ENCODE measurements at places on chromosomes 4 and X.

DNA sequence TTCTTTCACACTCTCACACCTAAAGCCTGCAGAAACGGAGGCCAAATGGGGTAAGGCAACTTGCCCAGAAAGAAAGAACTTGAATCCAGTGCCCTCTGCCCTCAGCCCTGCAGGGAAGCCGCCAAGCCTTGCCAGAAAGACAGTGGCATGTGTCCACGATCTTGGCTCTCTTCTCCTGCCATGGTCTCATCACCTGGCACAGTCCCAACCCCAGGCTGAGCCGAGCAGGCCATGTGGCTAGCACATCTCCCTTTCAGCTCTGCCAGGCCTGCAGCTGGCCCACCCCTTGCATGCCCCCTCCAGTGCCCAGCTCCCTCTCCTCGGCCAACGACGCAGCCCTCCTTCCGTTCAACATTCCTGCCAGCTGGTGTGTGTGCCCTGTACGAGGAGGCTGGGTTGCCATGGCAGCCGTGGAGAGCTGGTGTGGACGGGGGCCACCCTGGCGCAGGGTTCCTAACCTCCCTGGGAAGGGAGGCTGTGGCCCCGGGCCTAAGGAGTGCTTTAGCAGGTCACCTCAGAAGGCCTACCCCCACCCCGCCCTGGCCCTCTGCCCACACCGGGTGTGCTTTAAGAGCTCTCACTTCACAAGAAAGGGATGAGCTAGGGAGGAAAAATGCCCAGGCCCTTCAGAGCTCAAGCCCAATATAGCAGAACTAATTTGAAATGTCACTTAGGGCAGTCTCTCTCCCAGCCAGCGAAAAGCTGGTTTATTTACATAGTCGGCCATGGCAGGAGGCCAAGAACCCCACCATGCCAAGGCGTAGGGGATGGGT lies 73.0 kb upstream of the PJA1 start:
- no peak for DNase-seq

DNA sequence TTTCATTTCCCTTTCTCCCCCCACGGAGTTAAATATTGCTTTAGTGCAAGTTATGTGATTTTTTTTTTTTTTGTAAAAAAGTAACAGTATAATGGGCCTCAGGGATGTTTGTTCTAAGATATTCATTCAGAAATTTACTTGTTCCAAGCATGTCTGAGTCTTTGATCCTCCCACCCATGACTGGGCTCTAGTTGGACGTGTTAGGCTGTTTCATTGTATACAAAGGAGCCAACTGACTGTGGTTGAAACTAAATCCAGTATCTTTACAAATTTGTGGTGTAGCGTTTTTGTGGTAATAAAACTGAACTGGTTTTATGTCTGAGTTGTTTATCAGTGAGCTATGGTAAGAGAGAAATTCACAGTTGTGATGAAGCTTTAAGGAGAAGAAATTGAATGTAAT lies 74.1 kb downstream of the DOCK11 start:
- no peak for DNase-seq

- no peak for DNase-seq
Measured at GRCh38 chr4:91288702-91289311, 1015.0 kb upstream of the GRID2 start.

- no peak for DNase-seq
Measured at GRCh38 chr4:127686658-127687057, 43.5 kb upstream of the SLC25A31 start.

GRCh38 chrX:112736310-112736709 lies 56.6 kb upstream of the LHFPL1 start:
- no peak for DNase-seq

- no peak for DNase-seq
Measured at GRCh38 chr4:8230033-8230432, 30.9 kb downstream of the SH3TC1 start.

- DNase-seq: no peak
Measured at GRCh38 chrX:123797543-123798447, 62.1 kb upstream of the XIAP start.

GRCh38 chrX:23937100-23937499 lies 29.3 kb downstream of the CXorf58 start:
- no peak for DNase-seq

DNA sequence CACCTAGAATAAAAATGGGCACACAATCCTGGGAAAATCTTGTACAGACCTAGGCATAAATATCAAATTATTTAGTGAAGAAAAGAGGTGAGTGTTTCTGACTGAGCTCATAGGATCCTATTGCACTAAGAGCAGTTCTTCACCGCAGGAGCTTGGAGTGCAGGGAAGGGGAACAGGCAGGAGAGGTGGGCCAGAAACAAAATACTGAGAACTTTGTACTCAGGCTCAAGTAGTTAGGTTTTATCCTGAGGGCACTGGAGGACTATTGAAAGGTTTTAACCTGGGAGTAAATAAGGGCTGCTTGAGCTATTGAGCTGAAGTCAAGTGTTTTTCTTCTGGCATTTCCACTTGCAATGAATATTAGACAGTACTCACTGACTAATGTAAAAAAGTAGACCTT lies 12.2 kb downstream of the EPHA5 start:
- DNase-seq: no peak

GRCh38 chr4:164212134-164212533 lies 541.8 kb upstream of the SMIM31 start:
- DNase-seq: no peak

- DNase-seq: no peak
Measured at GRCh38 chr4:37453999-37454800, 209.7 kb downstream of the NWD2 start.

- DNase-seq: peak; percentile 9
Measured at GRCh38 chr4:85486425-85487086, 11.6 kb downstream of the ARHGAP24 start.

- no peak for DNase-seq
Measured at GRCh38 chrX:53681661-53682060, 4.9 kb downstream of the HUWE1 start.

DNA sequence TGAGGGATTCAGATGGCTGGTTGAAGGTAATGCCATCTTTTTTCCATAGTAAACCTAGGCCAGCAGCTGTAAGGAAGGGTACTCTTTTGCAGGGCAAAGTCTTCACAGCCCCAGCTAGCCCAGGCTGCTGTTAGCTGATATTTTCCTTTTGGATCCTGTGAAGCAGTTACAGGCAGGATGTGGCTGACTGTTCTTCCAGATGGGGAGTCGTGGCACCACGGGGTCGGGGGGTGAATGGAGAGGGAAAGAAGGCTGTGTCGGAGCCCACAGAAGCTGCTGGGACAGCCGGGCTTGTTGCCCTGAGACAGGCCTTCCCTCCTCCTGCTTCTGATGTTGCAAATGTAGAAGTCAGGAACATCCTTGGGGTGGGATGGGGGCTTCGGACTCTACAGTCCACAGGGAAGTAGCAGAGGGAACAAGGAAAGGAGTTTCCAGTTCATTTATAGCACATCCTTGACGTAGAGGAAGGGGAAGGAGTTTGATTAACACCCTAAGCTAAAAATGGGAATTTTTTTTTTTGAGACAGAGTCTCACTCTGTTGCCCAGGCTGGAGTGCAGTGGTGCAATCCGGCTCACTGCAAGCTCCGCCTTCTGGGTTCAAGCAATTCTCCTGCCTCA lies 64.6 kb upstream of the TMEM150C start:
- DNase-seq: no peak

GRCh38 chrX:20500171-20500865 lies 233.6 kb upstream of the RPS6KA3 start:
- no peak for DNase-seq

Data from NCI-H1436 treated with DMSO at 0.1 percent for 48 hours (cell line).